ENCODE measurements at places on chromosomes 5 and 9.

DNA sequence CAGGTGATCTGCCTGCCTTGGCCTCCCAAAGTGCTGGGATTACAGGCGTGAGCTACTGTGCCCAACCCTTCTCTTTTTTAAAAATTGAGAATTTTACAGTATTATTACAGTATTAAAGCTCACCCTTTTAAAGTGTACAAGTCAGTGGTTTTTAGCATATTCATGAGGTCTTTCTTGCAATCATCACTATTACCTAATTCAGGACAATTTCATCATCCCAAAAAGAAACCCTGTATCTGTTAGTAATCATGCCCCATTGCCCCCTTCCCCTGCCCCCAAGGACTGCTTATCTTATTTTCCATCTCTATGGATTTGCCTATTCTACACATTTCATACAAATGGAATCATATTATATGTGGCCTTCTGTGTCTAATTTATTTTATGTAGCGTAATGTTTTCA, 22.6 kb upstream of the MEGF9 start:
- no peak for DNase-seq

DNA sequence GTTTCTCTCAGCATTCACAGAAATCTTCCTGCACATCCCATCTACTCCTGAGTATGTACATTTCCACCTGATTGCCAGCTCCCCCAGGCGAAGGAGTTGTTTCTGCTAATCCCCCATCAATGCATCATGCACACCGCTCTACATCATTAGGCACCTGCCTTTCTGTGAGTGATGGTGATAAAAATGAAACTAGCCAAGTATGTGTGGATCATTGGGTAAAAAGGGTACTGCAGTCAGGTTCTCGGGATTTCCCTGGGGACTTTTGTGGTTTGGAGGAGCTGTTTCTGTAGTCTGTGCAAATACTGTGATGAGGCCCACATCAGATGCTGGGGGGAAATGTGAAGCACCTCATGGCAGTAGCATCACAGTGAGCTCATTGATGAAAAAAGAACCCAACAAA, 30.4 kb downstream of the CAMK4 start:
- no peak for DNase-seq

DNA sequence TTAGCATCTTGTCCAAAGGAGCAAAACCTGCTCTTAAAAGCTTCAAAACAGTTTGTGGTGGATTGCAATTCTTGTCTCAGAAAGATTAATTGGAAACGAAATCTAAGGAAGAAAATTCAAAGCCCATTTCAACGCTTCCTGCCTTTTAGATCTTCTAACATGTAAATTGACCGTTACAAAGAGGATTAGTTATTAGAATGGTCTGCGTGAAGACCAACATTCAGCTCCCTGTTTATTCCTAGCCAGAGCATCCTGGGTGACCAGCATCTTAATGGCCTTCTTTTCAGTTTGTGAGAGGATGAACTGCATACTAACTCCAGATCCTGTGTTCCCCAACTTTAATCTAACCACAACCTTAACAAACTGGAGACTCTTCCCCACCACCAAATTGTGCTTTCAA, 109.9 kb upstream of the SLC1A3 start:
- no peak for DNase-seq

DNA sequence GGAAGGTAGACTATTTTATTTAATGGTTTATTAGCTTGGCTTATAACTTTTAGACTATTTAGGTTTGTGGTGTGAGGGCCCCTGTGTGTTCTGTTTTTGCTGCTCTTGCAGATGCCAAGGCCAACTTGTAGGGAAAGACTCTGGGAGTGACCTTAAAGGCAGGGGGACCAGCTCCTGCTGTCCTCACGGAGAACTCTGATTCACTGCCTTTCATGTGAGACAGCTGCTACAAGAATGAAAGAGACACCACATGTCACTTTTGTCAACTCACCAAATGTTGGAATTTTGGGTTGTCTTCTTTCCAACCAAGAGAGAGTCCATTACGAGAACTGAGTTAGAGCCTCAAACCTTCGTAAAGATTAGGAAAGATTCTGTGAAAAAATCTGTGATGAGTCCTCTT, 258.3 kb upstream of the ADAMTSL1 start:
- DNase-seq, result no peak

DNA sequence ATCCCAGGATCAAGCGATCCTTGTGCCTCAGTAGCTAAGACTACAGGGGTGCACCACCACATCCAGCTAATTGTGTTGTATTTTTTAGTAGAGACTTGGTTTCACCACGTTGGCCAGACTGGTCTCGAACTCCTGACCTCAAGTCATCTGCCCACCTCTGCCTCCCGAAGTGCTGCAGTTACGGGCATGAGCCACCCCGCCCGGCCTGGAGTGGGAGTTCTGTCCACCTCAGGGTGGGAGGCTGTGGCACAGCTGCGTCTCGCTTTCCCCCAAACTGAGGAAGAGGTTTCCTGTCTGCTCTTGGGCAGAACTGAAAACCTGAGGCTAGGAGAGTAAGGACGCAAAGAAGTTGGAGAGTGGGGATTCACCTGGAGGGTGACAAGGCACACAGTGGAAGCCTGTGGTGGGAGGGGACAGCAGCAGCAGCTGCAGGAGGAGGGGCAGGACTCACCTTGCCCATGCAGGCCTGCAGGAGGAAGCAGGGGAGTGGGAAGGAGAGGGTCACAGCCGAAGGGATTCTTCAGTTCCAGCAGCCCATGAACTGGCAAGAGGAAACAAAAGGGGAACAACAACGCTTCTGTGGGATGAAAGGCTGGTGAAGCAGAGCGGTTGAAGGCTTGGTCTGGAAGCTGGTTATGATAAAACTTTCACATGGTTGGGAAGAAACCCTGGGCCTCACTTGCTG, 181.4 kb downstream of the GAS1 start:
- DNase-seq, result no peak

DNA sequence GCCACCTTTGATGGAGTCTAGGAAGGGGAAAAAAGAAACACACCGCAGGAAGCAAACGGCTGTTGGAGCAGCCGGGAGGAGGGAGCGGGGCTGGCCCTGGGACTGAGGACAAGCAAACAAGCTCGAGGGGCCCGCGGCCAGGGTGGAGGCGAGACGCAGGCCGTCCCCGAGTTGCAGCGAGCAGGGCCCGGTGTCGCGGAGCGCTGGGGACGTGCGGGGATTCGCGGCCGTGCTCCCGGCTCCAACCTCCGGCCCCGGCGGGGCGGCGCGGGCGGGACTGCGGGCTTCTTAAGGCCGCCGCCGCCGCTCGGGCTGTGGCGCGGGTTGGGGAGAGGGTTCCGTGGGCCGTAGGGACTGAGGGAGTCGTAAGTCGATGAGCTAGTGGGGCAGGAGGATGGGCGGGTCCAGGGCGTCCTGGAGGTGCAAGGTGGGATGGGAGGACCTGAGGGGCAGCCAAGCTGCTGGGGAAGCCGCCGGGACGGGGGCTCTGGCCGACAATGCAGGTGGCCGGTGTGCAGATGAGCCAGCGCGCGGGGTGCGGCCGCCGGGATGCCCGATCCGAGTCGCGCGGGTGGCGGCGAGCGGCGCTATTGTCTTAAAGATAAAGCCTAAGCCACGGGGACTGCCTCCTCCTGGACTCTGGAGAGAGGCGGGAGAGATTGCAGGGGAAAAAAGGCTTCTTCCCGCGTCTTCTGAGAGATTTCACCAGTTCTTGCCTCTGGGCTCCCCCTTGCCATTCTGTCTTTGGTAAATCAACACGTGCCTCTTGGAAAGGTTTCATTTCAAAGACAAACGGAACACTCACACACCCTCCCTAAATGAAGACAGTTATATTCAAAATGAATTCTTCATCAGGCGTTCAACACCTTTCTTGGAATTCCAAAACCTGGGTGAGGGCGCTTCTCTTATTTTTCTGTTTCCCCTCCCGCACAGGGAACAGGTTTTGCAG, 1.6 kb upstream of the HAPLN1 start:
- DNase-seq, result peak; percentile 77

DNA sequence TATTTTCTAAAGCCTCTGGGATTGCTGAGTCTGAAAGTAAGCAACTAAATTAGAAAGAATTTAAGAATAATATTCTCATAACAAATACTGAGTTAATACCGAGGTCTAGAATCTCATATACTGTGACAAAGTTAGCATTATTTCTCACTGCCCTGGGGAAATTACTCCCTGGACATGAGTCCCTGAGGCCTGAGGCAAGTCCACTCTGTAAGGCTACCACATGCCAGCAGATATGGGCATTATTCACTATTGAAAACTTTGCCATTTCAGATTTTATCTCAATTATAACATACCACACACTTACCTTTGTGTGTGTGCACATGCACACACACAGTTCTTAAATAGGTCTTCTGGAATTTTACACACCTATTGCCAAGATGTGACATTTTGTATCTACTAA, 22.9 kb downstream of the ELL2 start:
- DNase-seq, result no peak

GRCh38 chr9:77486968-77487367, 161.2 kb downstream of the GNA14 start:
- DNase-seq, result no peak

GRCh38 chr9:101307524-101308213, 77.1 kb downstream of the BAAT start:
- no peak for DNase-seq

DNA sequence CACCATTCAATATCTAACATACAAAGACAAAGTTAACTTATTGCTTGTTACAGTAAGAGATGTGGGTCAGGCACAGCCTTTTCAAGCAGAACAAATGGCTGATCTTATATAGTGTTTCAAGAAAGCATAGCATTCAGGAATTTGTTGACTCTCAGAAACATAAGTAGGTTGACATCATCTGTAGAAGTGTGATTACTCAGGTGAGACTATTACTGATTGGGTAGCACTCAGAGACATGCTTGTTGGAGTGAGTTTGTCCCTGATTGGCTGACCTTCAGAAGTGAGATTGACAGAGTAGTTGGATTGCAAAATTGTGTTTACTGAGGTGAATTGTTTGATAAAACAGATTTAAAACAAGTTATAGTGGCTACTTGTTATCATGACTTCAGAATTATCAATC, 30.7 kb upstream of the TNPO1 start:
- no peak for DNase-seq

- DNase-seq, result peak; percentile 37
Measured at GRCh38 chr9:70510157-70510770, 95.8 kb upstream of the KLF9 start.

DNA sequence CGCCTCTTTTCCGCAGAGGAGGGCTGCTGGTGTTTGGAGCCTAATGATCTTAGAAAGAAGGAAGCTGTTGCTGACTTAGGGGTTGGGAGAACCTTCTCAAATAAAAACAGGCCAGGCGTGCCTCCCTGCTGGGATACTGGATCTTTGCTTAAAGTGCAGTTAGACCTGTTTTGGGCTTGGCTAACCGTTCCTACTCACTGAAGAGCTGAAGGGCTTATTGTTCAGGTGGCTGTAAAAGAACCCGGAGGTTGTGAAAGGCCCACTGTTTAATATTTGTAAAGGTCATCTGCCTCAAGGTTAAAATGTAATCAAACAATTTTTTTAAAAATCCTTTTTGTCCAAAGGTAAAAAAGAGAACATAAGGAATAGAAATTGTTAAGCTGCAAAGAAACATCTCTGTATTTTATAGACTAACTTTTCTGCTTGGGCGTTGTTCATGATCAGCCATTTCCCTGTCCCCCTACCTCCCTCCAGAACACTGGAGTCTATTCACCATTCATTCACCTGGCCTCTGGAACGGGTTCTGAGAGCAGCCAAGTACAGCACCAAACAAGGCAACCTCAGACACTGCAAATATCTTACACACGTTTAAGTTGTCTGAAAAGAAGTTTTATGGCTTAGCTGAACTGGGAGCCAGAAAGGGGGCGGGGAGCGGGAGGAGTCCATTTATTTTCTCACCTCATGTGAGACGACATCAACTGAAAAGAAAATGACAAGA, 18.6 kb upstream of the MTMR12 start:
- no peak for DNase-seq

DNA sequence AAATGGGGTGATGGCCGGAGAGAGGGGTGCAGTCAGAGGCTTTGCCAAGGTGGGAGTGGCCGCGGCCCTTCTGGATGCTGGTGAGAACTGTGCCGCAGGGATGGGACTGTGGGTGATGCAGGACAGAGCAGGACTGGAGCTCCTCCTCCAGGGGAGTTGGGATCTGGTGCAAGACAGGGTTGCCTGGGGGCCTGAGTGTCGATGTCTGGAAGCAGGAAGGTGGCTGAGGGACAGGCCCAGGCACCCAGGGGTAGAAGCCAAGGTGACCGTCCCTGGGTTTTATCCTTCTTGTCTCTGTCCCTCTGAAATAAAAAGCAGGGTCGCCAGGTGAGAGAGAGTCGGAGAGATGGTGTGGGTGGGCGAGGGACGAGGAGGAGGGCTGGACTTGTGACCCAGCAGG, 89.1 kb upstream of the IER5L start:
- no peak for DNase-seq

- DNase-seq, result no peak
Measured at GRCh38 chr9:91663858-91664257, 240.2 kb upstream of the NFIL3 start.

GRCh38 chr5:67724412-67725135, 491.0 kb upstream of the PIK3R1 start:
- no peak for DNase-seq

DNA sequence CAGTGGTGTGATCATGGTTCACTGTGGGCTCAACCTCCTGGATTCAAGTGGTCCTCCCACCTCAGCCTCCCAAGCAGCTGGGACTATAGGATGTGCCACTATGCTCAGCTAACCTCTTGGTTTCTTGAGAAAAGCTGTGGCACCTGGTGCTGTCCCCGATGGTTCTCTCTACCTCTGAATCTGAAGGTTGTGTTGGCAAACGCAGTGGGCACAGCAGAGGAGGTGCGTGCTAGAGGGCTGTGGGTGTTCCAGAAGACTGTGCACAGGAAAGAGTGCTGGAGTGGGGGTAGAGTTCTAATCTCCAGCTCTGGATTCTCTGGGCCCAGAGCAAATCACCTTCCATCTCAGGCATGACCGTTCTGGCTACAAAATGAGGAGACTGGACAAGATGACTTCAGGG, 12.5 kb downstream of the RGS3 start:
- DNase-seq, result no peak
